IPS DF 19.7 (cell line): ENCODE measurements at places on chromosomes 13 and 19.

- no peak for DNase-seq
Observed at GRCh38 chr13:113034451-113035212, 65.6 kb downstream of the MCF2L start.

DNA sequence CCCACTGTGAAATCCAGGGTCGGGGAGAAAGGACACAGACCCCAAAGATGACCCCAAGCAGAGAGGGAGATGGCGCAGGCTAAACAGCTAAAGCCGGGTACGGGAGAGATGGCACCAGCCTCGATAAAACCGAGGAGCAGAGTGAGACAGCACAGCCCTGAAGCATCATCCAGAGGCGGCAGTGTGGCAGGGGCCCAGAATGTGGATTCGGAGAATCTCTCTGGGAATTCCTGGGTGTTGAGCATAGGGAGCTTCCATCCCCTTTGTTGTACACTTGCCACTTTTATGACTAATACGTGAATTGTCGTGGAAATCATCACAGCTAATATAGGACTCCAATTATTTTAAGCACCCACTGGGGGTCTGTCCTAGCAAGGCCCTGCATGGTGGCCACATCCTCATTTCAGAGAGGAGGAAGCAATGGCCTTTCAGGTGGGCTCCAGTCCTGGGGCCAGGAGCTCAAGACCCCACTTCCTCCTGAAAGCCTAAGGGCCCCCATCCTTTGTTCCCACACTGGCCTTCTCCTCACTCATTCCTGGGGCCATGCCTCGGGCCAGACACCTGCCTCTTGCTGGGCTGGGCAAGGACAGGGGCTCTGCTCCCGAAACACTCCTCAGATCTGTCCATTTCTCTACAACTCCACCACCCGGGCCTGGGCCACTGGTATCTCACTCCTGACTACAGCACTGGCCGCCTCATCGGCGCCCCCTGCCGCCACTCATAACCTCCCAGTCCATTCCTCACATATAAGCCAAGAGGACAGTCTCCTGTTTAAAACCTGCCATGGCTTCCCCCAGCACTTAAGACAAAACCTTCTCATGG is 29.3 kb upstream of the ATP1A3 start:
- peak; percentile 23 for DNase-seq

- DNase-seq = no peak
Observed at GRCh38 chr13:45861322-45861721, 9.8 kb upstream of the SIAH3 start.

DNA sequence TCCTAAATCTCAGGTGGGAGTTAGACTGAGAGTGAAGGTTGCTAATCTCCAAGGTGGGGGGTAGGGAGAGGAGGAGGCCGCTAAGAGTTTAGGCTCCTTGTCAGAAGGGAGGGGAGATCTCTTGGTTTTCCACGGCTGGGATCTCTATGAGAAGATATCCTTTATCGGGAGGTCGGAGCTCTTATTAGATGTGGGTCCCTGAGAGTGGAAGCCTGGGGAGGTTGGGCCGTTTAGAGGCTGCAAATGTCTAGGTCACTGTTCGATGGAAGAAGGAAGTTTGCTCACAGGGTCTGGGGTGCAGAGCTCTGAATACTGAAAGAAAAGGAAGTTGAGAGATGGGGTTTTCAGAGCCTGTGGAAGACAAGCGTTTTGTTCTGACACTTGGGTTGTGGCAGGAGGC is 3.8 kb downstream of the MYADM start:
- no peak for DNase-seq

DNA sequence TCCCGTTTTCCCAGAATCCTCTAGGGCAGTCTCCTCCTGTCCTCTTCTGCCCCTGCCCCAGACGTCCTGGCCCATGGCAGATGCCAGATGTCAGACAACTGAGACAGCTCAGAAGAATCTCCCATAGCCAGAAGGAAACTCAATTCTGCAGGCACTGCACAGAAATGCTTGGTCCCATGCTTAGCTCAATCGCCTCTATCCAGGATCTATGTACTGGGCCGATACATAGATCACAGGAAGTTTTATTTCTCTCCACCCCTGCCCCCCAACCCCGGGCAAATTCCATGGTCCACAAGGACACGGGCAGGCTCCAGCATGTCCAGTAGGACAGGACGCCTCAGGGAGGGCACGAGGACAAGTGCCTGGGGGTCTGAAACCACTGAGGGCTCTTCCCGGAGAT is 4.8 kb downstream of the MBD3 start:
- no peak for DNase-seq

GRCh38 chr19:27822336-27822735 is 1390.6 kb downstream of the UQCRFS1 start:
- DNase-seq = no peak

DNA sequence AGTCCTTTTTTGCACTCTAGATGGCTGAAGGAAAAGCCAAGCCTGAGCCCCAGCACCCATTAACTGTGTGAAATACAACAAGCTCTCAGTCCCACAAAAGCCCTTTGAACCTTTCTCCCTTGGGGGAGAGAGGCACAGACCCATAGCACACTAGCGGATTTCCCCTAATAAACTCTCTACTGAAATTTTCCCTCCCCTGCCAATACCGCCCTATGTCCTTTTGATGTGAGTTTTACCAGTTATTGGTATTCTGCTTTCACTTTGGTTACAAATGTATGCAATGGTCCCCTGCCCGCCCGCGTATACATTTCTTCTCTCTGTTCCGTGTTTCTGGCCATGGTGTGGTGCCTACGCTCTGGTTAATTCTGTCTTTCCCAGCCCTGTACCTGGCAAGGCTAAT is 54.0 kb upstream of the MYO16 start:
- DNase-seq = no peak

DNA sequence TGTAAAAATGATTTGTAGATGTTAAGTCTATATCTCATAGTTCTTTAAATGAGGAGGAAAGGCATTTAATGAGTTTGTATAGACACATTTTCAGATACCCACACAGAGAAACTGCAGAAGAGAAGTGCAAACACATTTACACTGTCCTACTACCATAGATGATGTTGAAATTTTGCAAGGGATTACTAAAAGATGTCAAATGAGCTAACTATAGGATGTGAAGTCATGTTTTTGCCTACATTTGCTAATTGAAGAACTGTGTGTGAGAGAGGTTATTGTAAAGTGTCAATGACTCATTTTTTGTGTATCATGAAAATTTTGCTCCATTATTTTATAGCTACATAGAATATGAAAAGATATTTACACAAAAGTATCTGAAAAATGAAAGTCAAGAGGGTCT is 178.9 kb downstream of the ITGBL1 start:
- DNase-seq = no peak

GRCh38 chr13:60329221-60329923 is 67.6 kb upstream of the TDRD3 start:
- DNase-seq = no peak

- no peak for DNase-seq
Observed at GRCh38 chr13:20197361-20197834, 4.7 kb upstream of the GJB2 start.

DNA sequence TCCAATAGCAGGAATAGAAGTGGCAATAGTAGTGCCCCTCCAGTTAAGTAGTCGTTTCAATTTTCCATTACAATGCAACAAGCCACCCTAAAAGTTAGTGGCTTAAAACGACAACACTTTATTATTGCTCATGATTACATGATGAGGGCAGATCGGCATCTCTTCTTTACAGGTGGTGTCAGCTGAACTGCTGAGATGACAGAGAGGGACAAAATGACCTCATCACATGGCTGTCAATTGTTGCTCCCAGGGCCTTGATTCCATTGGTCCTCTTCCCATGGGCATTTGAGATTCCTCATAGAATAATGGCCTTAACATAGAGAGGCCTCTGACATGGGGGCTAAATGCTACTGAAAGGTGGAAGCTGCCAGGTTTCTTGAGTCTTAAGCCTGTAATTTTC is 679.8 kb upstream of the KLHL1 start:
- DNase-seq = no peak

DNA sequence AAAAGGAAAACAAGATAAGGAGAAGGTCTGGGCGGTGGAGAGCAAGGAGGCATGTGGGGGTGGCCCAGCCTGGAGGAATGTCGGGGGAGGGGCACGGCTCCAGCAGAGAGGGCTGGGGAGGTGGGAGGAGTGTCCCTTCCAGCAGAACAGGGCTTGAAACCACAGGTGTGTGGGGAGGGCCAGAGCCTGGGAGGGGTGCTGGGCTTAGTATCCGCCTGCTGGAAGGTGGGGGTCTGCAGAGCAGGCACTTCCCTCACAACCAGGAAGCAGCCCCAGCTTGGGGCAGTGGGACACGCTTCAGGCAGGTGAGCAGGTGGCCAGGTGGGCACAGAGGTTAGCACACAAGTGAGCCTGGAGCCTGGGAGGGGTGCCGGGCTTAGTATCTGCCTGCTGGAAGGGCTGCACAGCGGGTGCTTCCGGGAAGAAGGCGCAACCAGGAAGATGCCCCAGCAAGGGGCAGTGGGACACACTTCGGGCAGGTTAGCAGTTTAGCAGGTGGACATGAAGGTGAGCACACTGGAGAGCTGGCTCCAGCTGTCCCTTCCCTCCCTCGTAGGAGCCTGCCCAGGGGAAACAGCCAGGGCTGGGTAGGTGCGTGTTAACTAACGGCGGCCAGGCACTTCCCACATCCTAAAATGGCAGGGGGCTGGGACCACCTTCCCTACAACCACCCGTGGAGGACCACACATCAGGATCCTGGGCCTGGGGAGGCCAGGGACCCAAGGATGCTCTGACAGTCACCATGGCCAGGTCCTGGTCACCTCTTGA is 3.0 kb downstream of the GAS6 start:
- DNase-seq = peak; percentile 48

DNA sequence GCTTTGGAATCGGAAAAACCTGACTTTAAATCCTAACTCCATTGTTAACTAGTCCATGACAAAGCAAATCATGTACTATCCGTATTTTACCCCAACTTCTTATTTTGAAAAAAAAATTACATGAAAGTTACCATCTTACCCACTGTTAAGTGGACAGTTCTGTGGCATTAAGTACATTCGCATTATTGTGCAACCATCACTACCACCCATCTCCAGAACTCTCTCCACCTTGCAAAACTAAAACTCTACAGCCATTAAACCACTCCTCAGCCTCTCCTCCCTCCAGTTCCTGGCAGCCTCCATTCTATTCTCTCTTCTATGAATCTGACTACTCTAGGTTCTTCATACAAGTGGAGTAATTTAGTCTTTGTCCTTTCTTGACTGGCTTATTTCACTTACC is 176.5 kb downstream of the USP12 start:
- DNase-seq = no peak

GRCh38 chr19:48319647-48320541 is 5.5 kb upstream of the EMP3 start:
- DNase-seq = no peak

- no peak for DNase-seq
Observed at GRCh38 chr13:113220141-113220598, 10.8 kb downstream of the CUL4A start.

DNA sequence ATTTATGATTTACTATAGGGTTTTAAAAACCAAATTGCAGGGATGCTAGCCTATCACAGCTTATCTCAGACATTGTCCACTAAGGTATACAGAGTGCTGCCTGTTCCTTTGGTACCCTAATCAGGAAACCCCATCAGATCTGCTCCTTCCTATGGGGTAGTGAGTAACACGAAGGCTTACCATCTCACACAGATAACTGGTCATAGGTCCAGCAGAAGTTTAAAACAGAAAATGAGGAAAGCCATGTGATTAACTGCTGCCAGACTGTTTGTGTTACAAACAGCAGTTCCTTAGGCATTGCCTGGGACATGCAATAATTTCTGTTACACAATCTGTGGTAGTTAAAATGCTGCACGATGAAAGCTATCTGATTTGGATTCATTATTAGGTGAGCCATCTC is 53.5 kb upstream of the ALOX5AP start:
- DNase-seq = no peak

DNA sequence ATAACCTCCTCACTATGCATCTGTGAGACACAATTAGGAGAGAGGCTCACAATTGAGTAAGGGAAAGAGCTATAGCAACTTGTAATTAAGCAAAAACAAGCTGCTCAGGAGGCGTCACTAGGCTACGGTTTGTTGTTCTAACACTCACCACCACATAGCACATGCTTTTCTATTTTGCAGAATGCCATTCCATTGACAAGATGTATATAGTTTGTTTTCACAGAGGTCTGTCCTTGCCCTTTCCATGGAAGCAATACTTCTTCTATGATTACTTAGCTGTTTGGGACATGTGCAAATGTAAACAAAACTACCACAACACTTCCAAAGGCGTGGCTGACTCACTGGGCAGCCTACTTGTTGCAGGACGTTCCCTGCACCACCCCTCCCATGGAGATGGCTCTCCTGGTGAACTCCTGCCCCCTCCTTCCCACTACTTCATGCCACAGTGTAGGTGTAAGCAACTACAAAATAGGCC is 33.9 kb upstream of the FAM216B start:
- DNase-seq = no peak

GRCh38 chr13:79406597-79406908 is 498 bp upstream of the RBM26 start:
- DNase-seq = no peak

GRCh38 chr13:20633802-20634201 is 66.8 kb downstream of the IFT88 start:
- no peak for DNase-seq

DNA sequence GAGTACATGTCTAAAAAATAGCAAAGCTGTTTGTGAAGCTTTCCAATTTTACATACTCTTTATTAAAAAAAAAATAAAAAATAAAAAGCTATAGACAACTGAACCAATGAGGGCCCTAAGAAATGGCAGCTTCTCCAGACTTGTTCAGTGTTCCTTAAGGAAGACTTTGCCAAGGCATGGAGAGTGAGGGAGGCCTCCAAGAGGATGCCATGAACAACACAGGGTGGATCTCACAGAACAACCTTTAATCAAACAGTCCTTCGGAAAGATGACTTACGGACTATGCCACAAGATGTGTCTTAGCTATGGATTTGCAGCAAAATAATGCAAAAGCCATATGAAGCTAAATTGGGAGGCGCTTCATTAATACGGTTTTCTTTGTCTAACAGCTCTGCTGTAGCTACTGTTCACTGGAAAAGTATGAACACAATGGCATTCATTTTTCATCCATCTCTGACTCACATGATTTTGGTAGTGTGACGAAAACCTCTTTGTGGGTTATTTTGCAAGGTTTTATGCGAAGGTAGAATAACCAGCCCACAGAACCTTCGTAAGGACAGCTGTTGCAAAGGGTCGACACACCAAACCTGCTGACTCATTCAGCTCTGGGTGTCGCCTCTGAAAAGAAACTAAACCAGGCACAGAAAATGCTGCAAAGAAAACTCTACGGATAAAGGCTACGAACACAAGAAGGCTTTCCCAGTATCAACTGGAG is 27.7 kb downstream of the EFNB2 start:
- no peak for DNase-seq

GRCh38 chr19:32691291-32691951 is at the start of gene NUDT19:
Gene NUDT19, plus strand, starts transcription at chr19:32691821. Its CDS starts 140 bp downstream, at chr19:32691961.
- DNase-seq = no peak

GRCh38 chr13:75803164-75803611 is 167.1 kb downstream of the LMO7 start:
- peak; percentile 95 for DNase-seq

DNA sequence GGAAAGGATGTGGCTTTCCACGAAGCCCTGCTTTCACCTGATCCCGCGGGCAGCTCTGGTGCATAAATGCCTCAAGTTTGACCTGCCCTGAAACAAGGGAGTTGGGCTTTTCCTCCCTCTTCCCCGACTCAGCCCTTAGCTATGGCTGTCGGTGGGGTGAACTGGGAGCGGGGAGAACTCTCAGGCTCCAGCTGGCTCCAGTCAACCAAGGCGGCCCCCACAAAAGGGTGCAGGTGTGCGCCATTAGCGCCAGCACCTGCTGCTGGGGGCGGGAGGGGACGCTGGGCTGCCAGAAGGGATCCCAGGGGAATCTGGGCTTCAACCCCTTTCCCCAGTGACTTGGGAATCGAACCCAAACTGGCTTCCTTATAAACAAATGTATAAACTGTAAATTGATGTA is 7.1 kb upstream of the DHRS12 start:
- DNase-seq = no peak

- DNase-seq = no peak
Observed at GRCh38 chr13:90723381-90723780, 624.1 kb upstream of the MIR17HG start.
